ENCODE measurements at places on chromosomes 1 and 21.

GRCh38 chr1:209123601-209124000, 459.9 kb upstream of the CAMK1G start:
- DNase-seq: no peak

- no peak for DNase-seq
These were observed 13.2 kb upstream of the VCAM1 start for GRCh38 chr1:100706296-100706695.

DNA sequence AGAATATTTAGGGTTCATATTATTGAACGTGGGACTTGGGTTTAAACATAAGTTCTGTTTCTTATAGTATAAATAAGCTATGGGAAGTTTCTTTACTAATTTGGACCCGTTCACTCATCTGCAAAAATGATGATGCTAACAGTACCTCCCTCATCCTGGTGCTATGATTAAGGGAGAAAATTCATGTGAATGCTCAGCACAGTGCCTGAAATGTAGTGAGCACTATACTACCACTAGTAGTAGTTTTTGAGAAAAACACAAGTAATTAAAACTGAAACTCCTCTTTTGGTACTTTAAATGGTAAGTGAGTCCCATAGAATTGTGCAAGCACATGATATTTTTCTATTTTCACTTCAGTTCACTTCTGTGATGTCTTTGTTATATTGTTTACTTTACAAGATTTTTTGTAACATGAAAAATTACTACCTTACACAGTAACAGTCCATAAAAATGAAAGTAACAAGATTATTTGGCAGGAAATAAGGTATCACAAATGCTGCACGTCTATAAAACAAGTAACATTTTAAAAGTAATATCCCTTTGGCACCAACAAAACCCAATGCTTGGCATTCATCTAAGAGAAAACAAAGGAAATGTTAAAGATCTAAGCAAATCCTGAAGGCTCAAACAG, 11.3 kb upstream of the PTPRC start:
- no peak for DNase-seq

GRCh38 chr1:94105957-94106529, 14.9 kb downstream of the ABCA4 start:
- no peak for DNase-seq

GRCh38 chr1:184771190-184771691, 16.6 kb upstream of the EDEM3 start:
- DNase-seq: no peak

DNA sequence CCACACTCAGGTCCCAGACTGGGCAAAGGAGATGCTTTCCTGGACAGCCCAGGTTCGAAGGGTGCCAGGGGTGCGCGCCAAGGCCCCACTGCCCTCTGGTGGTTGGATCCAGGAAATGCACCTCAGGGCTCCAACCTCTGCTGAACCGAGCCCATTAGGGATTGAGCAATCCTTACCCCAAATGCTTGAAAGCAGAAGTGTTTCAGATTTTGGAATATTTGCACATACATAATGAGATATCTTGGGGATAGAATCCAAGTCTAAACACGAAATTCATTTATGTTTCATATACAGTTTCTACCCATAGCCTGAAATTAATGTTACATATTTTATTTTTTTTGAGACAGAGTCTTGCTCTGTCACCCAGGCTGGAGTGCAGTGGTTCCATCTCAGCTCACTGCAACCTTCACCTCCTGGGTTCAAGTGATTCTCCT, 57.4 kb downstream of the SLC9A1 start:
- DNase-seq: no peak

GRCh38 chr1:23777979-23778814, at the start of gene PITHD1:
TSS of gene PITHD1 (plus strand) at chr1:23778418. CDS start at chr1:23778516, 98 bp downstream.
- no peak for DNase-seq

DNA sequence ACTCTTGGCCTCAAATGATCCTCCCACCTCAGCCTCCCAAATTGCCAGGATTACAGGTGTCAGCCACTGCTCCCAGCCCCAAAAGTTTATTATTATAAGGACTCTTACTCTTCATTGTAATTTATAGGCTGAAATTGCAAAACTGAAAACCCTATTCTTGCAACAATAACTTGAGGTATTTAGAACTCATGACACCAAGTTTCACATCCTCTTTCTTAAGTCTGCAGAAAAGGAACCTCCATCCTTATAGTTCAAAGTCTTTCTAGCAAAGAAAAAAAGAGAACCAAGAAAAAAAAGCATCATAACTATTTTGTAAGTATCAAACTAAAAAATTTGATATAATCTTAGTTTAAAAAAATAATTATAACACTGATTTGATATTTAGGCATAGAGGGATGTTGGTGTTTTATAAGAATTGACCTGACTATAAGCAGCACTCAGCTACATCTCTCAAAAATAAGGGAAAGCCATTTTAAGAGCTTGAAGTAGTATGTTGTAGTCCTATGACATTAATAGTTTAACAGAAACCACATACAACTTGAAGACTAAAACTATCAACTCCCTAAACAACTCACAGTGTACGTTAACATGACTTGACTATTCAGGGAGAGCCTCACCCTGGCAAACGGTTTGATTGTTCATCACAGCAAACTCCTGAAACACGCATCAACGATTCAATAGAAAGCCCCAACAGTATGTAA, 122.4 kb downstream of the AKT3 start:
- DNase-seq: no peak

DNA sequence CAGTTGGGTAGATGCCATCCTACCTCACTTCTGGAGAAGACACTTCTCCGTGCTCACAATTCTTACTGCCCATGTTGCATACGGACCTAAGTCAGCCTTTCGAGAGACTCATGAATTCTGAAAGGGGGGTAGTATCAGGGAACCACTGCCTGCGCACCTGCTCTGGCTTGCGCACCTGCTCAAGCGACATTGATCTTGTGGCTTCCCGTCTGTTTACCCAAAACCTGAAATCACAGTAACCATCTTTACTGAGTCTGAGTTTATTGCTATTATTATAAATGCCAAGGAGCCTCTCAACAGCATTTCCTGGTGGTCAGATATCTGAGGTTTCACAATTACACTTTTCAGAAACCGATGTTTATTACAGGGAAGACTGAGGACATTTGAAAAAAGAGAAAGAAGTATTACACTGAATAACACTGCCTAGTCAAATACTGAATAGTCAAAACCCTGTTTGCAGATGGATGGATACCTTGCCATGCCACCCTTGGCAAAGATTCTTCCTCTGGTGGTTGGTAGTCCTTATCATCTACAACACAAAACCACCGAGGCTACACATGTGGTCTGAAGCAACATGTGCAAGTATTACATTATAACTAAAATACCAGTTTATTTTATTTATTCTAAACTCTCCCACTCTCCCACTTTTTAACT, 208.7 kb downstream of the SIPA1L2 start:
- no peak for DNase-seq

DNA sequence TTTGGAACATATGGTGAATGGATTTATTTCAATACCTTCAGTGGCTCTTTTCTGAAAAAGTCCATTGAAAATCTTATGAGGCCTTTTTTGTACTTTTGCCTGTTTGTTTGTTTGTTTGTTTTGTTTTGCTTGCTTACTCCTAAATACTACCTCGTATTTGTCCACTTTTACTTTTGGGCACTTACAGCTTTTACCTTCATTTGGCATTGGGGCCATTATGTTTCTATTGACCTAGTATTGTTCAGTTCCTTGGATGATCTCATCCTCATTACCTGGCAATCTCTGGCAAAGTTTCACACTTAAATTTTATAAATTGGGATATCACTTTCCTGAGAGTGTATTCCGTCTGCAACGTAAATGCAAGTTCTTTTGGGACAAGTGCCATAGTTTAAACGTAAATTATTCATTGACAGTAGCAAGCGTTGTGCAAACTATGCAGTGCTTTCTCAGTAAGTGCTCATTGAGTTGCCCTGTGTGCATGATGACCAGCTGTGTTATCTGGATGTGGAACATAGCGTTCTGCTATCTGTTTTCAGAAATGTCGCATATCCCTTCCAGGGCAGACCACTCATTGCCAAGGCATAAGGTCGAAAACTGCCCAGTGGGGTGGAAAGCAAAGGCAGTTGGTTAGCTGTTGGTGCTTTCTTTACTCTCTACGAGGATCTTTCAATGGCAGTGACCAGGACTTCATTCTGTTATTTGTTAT, 51.1 kb downstream of the LRRC8D start:
- DNase-seq: no peak

GRCh38 chr1:162011337-162012012, 12.2 kb downstream of the OLFML2B start:
- DNase-seq: no peak

DNA sequence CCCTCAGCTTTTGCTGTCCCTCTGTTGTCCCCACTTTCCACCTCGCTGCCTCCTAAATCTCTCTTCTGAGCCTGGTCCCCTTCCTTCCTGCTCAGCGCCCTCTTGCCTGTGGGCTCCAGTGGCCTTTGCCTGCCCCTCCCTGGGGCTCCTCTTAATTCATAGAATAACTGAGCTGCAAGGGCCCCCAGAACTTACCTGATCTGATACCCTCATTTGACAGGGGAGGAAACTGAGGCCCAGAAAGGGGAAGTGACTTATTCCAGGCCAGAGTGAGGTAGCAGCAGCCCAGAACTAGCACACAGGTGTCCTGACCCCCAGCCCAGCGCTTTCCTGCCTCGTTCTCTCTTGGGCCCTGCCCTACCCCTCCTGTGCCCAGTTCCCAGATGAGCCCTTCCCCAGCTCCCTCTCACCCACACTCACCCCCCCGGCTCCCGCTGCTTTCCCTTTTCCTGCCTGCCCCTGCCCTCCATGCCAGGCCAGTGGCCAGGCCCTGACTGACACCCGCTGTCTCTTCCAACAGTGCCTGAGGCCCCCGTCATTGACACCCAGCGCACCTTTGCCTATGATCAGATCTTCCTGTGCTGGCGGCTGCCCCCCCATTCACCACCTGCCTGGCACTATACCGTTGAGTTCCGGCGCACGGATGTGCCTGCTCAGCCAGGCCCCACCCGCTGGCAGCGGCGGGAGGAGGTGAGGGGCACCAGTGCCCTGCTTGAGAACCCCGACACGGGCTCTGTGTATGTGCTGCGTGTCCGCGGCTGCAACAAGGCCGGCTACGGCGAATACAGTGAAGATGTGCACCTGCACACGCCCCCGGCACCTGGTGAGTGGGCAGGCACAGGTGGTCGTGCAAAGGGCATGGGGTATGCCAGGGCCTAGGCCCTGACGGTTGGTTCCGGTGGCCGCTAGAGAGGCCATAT, 5.7 kb downstream of the TRIM46 start:
- peak; percentile 81 for DNase-seq

DNA sequence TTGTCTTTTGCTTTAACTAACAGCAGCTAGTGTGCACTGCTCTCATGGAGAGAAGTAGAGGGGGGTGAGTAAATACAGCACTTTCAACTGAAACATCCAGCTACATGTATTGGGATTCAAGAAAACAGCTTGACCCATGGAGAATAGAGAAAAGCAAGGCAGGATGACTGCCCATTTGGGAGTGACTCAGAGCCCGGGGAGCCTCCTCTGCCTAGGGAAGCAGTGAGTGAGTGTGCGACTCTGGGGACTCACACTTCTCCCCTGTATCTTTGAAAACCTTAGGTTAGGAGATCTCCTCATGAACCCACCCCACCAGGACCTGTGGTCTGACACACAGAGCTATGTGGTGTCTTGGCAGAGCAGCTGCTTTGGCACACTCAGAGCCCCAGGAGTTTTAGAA, 82.0 kb upstream of the PTGFR start:
- DNase-seq: no peak

GRCh38 chr1:101435831-101436511, 199.2 kb downstream of the S1PR1 start:
- DNase-seq: no peak

- no peak for DNase-seq
These were observed 217.6 kb downstream of the GREM2 start for GRCh38 chr1:240394353-240394752.

- no peak for DNase-seq
These were observed 470.0 kb upstream of the VAMP3 start for GRCh38 chr1:7300893-7301663.

GRCh38 chr1:67371043-67371442, 59.2 kb downstream of the SERBP1 start:
- no peak for DNase-seq

DNA sequence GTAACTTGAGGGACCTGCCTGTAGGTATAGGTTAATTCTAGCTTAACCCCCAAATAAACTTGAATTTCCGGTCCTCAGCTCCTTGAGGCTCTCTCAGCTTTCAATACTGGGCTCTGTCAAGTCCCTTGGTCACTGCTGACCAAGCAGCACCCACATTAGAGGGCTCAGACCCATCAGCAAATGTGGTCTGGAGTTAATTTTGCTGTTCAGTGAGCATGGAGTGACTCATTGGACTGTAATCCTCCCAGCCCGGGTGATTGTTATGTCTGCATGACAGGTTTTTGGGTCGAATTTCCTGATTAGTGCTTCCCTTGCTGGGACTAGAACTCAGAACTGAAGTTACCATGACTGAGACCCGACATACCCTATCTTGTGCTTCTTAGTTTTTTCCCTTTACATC, 130.6 kb downstream of the URB2 start:
- no peak for DNase-seq

DNA sequence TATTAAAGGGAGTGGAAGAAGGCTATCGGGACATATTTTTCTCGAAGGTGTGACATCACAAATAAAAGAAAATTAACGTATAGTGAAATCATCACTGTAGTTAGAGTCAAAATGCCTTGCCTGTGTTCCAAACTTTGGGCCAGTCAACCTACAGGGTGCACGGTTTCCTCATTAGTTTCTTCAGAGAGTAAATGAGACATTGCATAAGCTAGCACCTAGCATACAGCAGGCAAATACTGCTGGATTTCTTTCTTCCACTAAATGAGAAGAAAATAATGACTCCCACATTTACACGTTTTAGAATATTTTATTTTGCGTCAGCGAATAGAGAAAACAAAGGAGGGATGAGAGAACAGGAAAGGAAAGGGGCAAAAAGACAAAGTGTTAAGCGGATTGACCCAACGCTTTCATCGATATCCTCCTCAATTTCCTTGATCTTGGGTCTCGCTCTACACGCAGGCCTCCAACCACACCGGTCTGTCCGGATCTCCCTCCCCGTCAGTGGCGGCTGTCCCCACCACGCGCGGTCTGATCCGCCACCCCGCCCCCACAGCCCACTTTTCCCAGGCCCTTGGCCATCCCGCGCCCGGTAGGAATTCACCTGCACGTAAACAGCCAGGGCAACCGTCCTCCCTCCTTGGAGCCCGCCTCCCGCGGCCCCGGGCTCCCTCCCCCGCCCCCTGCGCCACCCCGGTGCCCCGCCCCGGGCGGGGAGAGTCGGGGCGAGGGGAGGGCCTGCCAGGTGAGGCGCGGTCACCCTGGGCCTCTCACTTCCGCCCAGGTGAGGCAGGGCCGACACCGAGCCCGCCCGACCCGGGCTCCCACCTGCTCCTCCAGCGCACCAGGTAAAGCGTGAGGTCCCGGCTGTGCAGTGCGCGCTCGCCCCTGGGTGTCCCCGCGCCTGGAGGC, at the start of gene PATJ:
PATJ (plus strand) TSS at position 770 of the 909 bp plus-strand sequence. CDS start 20,413 bp downstream, outside the sequence.
- peak; percentile 87 for DNase-seq

DNA sequence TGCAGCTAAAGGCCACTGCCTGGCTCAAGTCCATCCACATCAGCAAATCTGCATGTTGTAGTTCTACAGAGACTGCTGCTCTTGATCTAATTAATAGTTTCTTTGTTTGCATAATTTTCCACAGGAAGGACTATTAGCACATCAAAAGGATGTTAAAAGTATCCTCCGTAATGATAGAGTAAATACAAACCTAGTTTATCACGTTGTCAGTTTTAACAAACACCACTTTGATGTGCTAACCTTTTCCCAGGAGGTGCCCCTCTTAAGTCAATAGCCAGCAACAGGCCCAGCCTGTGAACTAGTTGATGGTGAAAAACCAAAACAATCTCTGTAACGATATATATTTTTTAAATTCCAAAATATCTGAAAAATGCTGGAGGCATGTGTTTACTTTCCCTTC, 64.2 kb upstream of the SLC22A15 start:
- DNase-seq: no peak
